ENCODE measurements at places on chromosomes 3 and 15. TPM values are rescaled to one million over a fixed set of nuclear protein-coding genes. Genes with fewer than 3 reads are reported as not detected.

GRCh38 chr15:28094732-28095521 lies 4.2 kb downstream of the OCA2 start:
- H3K4me3 ChIP-seq = peak overlapping the region; percentile 91
- DNase-seq = no peak

DNA sequence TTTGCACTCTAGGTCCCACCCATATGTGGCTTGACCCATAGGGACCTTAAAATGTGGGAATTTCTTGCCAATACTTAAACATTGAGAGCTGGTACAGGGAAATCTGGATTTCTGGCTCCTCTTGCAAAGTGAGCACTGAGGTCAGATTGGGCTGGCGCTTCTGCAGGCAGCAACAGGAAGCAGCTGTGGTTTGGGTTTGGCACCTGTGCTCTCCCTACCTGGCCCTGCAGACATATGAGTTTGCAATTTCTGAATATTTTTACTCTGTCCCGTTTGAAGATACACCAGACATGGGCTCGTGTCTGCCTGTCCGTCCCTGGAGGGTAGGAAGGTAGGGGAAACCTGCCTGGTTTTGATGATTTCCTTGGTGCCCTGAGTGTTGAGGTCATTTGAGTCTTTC lies 74.8 kb upstream of the SEC13 start:
- no peaks in the 10 kb centered on the region for H3K4me1 ChIP-seq
- H3K36me3 ChIP-seq = no peaks in the 10 kb centered on the region
- no peak for DNase-seq

GRCh38 chr3:41356775-41357174 lies 157.5 kb downstream of the CTNNB1 start:
- no peaks in the 10 kb centered on the region for H3K27me3 ChIP-seq
- no peak overlapping the region for H3K4me3 ChIP-seq
- no peak for DNase-seq
- H3K4me1 ChIP-seq = no peaks in the 10 kb centered on the region

DNA sequence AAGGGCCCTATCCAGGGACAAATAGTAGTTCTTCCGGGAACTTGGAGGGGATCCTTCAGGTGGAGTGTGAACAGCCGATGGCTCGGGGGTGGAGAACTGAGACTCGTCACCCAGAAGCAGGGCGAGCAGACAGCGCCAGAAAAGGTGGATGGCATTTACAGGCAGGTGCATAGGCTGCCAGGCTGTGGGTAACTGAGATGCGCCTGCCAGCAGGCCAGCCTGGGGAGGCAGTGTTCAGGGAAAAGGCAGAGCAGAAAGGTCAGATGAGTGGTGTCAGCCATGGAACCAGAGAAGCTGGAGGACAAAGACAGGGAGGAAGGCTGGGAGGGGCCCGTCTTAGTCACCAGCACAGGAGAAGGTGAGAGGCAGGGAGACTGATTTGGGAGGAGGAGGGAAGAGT lies 53.0 kb upstream of the SEC22A start:
- no peak for DNase-seq
- peaks cover 18% of the 10 kb centered on the region for H3K4me1 ChIP-seq
- peaks cover 29% of the 10 kb centered on the region for H3K36me3 ChIP-seq
- H3K4me3 ChIP-seq = no peak overlapping the region
- H3K27ac ChIP-seq = no peak overlapping the region
- H3K27me3 ChIP-seq = no peaks in the 10 kb centered on the region

- no peaks in the 10 kb centered on the region for H3K27me3 ChIP-seq
- H3K4me1 ChIP-seq = peaks cover 22% of the 10 kb centered on the region
- no peak overlapping the region for H3K4me3 ChIP-seq
- no peak for DNase-seq
- no peaks in the 10 kb centered on the region for H3K36me3 ChIP-seq
Measured at GRCh38 chr3:57059411-57059810, 1.1 kb upstream of the SPATA12 start.

- H3K27ac ChIP-seq = no peak overlapping the region
- H3K4me3 ChIP-seq = no peak overlapping the region
- no peaks in the 10 kb centered on the region for H3K27me3 ChIP-seq
- H3K36me3 ChIP-seq = peaks cover 3% of the 10 kb centered on the region
Measured at GRCh38 chr3:109132801-109133473, 3.6 kb upstream of the C3orf85 start.

GRCh38 chr3:55622116-55622515 lies 135.0 kb upstream of the WNT5A start:
- H3K27ac ChIP-seq = no peak overlapping the region
- H3K4me3 ChIP-seq = no peak overlapping the region
- H3K27me3 ChIP-seq = peaks cover 59% of the 10 kb centered on the region
- H3K4me1 ChIP-seq = peaks cover 44% of the 10 kb centered on the region
- H3K36me3 ChIP-seq = peaks cover 10% of the 10 kb centered on the region
- DNase-seq = no peak

DNA sequence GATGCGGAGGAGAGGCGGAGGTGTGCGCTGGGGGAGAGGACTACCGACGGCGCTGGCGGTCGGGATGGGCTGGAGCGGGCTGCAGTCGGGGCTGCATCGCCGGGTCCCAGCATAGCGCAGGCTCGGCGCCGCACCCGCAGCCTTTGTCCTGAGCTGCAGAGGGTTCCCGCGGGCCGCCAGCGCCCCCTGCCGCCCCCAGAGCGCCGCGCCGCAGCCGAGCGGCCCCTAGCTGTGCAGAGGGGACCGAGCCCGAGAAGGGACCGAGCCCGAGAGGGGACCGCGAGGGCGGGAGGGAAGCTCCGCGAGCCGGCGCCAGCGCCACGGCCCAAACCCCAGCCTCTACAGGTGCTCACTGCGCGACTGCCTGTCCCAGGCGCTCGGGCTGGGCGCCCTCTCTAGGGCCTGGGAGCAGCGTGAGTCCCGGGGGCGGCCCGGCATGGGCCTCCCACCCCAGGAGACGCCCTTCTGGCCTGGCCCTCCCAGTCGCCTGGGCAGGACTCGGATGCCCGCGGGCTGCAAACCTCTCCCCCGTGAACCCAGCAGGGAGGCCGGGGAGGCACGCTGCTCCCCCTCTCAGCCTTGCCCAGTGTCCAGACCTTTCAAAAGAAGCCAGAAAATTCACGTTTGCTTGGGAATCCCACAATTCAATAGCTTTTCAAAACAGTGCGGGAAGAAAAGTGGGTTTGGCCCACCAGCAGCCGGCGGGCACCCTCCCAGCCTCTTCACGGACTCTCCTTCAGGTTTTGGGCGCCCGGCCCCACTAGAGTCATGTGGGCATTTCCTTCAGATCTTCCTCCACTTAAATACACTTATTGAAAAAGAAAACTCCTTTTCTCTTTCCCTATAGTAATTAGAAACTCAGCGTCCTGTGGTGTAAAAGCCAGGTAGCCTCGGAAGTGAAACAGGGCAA lies 134.7 kb downstream of the TPRA1 start:
- no peak overlapping the region for H3K27ac ChIP-seq
- no peaks in the 10 kb centered on the region for H3K36me3 ChIP-seq
- H3K4me3 ChIP-seq = peak overlapping the region; percentile 74

- DNase-seq = no peak
- peaks cover 11% of the 10 kb centered on the region for H3K36me3 ChIP-seq
- peaks cover 38% of the 10 kb centered on the region for H3K4me1 ChIP-seq
- H3K4me3 ChIP-seq = peak overlapping the region; percentile 95
- peaks cover 5% of the 10 kb centered on the region for H3K27me3 ChIP-seq
- H3K27ac ChIP-seq = peak overlapping the region; percentile 92
Measured at GRCh38 chr3:136193278-136194054, 2.7 kb downstream of the MSL2 start.

DNA sequence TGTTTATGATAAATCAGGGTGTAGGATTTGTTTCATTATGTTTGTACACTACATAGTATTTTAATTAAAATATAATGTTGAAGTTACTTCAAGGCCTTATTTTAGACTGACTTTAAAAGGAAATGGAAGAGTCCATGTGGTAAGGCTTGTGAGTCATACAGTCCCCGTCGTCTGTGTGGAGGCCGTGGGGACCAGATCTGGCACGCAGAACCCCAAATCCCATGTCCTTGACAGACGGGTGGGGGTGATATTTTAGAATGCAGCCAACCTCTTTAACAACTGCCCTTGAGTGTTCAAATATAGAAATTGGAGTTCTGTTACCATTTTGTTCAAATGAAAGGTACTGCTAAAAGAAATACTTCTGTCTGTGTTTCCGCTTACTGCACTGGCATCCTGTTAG lies 35.8 kb downstream of the ABHD17C start:
- DNase-seq = no peak
- H3K4me1 ChIP-seq = peaks cover 48% of the 10 kb centered on the region
- no peak overlapping the region for H3K4me3 ChIP-seq
- H3K27ac ChIP-seq = no peak overlapping the region
- peaks cover 25% of the 10 kb centered on the region for H3K36me3 ChIP-seq

- peaks cover 14% of the 10 kb centered on the region for H3K36me3 ChIP-seq
- no peak overlapping the region for H3K27ac ChIP-seq
- DNase-seq = no peak
- H3K4me3 ChIP-seq = no peak overlapping the region
- no peaks in the 10 kb centered on the region for H3K27me3 ChIP-seq
Measured at GRCh38 chr3:67595424-67595823, 59.0 kb downstream of the SUCLG2 start.

GRCh38 chr3:142628801-142629200 lies 32.6 kb downstream of the PLS1 start:
- no peaks in the 10 kb centered on the region for H3K36me3 ChIP-seq
- no peaks in the 10 kb centered on the region for H3K4me1 ChIP-seq
- H3K27me3 ChIP-seq = no peaks in the 10 kb centered on the region
- H3K4me3 ChIP-seq = no peak overlapping the region
- DNase-seq = no peak
- H3K27ac ChIP-seq = no peak overlapping the region

DNA sequence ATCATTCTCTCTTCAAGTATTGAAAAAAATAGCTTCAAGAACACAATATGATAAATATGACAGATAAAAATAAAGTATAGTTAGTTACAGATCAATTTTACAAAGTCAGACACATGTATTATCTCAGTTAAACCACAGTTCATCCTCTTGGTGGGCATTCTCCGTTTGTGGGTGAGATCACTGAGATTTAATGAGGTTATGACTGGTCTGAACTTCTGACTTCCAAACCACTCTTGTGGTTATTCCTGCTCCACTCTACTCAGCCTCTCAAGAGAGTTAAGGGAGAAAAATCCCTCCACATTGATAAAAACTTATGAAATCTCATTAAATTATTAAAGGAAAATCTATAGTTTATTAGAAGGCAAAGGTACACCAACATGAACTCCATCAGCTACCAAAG lies 229.9 kb upstream of the LRTM1 start:
- peaks cover 10% of the 10 kb centered on the region for H3K4me1 ChIP-seq
- H3K27ac ChIP-seq = no peak overlapping the region
- no peak overlapping the region for H3K4me3 ChIP-seq
- no peak for DNase-seq
- H3K27me3 ChIP-seq = peaks cover 18% of the 10 kb centered on the region

- no peak overlapping the region for H3K4me3 ChIP-seq
- H3K36me3 ChIP-seq = no peaks in the 10 kb centered on the region
- H3K27me3 ChIP-seq = no peaks in the 10 kb centered on the region
- DNase-seq = no peak
- H3K27ac ChIP-seq = no peak overlapping the region
Measured at GRCh38 chr3:94241986-94242385, 179.1 kb downstream of the NSUN3 start.

GRCh38 chr3:148974726-148975125 lies 16.6 kb upstream of the GYG1 start:
- H3K27me3 ChIP-seq = no peaks in the 10 kb centered on the region
- DNase-seq = no peak
- H3K36me3 ChIP-seq = no peaks in the 10 kb centered on the region
- H3K27ac ChIP-seq = no peak overlapping the region

DNA sequence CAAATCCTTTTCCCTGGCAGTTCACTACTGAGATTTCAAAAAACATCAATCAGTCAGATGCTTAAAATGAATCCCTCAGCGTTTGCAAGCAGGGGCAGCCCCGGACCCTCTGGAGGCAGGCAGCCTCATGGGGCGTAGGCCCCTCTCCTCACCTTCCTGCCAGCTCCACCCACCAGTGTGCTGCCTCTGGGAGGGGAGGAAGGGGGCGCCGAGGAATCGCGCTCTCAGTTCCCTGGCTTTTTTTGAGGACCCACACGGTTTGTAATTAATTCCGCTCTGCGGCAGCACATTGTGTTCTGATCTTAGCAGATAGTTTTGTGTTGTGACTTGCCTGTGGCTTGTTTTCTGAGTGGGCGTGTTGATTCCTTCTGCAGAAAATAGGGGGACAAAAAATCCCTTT lies 159.9 kb downstream of the KLF13 start:
- H3K4me3 ChIP-seq = no peak overlapping the region
- H3K27me3 ChIP-seq = peaks cover 39% of the 10 kb centered on the region
- H3K4me1 ChIP-seq = no peaks in the 10 kb centered on the region
- H3K36me3 ChIP-seq = no peaks in the 10 kb centered on the region
- no peak for DNase-seq

GRCh38 chr15:51493892-51494291 lies 128.7 kb downstream of the DMXL2 start:
- no peak overlapping the region for H3K4me3 ChIP-seq
- no peaks in the 10 kb centered on the region for H3K27me3 ChIP-seq
- DNase-seq = no peak
- H3K4me1 ChIP-seq = no peaks in the 10 kb centered on the region
- H3K36me3 ChIP-seq = peaks cover 5% of the 10 kb centered on the region
- H3K27ac ChIP-seq = no peak overlapping the region

- no peaks in the 10 kb centered on the region for H3K27me3 ChIP-seq
- peaks cover 24% of the 10 kb centered on the region for H3K4me1 ChIP-seq
- no peak for DNase-seq
- no peak overlapping the region for H3K4me3 ChIP-seq
Measured at GRCh38 chr3:188832961-188833721, 338.6 kb upstream of the TPRG1 start.

DNA sequence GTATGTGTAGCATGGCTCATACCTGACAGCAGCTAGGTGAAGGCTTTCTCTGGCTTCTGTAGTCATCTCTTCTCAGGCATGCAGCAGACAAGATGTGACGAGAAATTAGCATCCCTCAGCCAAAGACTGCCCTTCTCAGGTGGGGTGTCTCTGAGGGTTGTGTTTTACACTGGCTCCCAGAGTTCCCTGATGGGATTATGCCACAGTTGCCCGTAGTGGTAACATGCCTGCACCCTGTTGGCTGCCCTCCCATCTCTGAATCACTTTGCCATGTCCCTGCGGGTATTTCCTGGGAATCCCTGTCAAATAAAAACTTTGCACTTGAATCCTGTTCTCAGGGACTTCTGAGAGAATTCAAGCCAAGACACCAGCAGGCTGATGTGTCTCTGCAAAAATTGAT lies 70.5 kb downstream of the LRTM1 start:
- no peak for DNase-seq
- H3K27me3 ChIP-seq = peaks cover 47% of the 10 kb centered on the region
- peaks cover 4% of the 10 kb centered on the region for H3K36me3 ChIP-seq
- H3K4me3 ChIP-seq = no peak overlapping the region
- no peak overlapping the region for H3K27ac ChIP-seq
- peaks cover 41% of the 10 kb centered on the region for H3K4me1 ChIP-seq

GRCh38 chr3:101279162-101279561 lies 41.2 kb downstream of the IMPG2 start:
- peaks cover 8% of the 10 kb centered on the region for H3K4me1 ChIP-seq
- no peaks in the 10 kb centered on the region for H3K36me3 ChIP-seq
- no peak for DNase-seq
- H3K27ac ChIP-seq = no peak overlapping the region

The SLC51B gene
- total RNA-seq = 1.2 TPM

The STAB1 gene
- total RNA-seq = 0.12 TPM

The CLDN18 gene
- 7.3 TPM for total RNA-seq

The TRPM1 gene
- not detected for total RNA-seq

The P2RY1 gene
- total RNA-seq = 2.3 TPM

The TWF2 gene
- 39.3 TPM for total RNA-seq

The WDR93 gene
- 1.5 TPM for total RNA-seq

The C3orf22 gene
- not detected for total RNA-seq

The LXN gene
- total RNA-seq = 17.9 TPM

The KBTBD8 gene
- 4.8 TPM for total RNA-seq
